Dermis microvascular lymphatic vessel endothelial cell (primary cell): ENCODE measurements at places on chromosomes 5 and 9. TPM values are rescaled to one million over a fixed set of nuclear protein-coding genes. Genes with fewer than 3 reads are reported as not detected.

GRCh38 chr5:79878721-79879336, 112.2 kb downstream of the MTX3 start:
- DNase-seq: no peak

DNA sequence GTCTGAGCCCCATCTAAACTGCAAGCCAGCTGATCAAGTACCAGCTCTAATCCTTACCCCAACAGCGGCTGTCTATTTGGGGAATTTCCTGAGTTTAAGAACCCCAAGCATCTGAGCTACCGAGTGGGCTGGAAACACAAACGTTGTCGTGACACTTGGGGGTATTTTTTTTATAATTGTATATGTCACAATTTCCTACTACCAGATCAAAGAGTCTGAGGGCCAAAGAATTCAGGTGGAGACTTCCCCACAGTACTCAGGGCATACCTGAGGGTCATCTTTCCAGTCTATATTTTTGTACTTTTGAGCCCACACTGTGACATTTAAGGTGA, 42.8 kb downstream of the PTTG1 start:
- DNase-seq: peak; percentile 26

DNA sequence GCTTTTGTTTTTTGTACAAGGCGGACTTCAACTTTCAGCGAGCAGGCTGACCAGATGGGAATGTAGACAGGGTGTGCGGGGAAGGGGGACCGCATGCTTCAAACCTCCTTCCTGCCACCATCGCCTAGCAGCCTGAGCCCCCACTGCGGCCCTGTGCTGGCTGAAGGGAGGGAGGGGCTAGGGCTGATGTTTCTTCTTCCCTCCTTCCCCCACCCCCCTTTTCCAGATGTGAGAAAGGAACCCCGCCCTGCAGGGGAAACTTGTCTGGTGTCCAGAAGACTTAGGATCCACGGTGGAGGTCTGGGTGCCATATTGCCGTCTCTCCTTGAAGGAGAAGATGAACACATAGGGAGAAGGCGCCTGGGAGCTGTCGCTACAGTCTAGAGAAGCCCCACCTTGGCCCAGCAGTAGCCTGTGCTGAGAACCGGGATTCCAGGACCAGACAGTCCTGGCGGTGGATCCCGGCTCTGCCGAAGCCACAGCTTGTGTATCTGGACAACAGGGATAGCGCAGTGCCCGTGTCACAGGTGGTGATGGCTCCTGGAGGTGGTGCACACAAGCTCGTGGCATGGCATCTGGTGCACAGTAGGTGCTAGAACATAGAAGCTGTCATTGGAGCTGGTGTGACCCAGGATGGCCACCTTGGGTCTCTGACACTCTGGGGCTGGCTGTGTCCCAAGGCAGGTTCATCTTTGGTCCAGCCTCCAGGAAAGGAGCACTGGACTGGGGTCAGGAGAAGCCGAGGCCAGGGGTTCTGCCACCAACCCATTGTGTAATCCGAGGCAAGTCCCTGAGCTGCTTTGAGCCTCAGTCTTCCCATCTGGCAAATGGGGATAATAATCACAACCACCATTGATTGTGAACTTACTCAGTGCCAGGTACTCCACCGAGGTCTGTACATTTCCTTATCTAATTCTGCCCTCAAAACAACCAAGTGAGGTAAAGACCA, 205.6 kb downstream of the C9orf50 start:
- DNase-seq: no peak

DNA sequence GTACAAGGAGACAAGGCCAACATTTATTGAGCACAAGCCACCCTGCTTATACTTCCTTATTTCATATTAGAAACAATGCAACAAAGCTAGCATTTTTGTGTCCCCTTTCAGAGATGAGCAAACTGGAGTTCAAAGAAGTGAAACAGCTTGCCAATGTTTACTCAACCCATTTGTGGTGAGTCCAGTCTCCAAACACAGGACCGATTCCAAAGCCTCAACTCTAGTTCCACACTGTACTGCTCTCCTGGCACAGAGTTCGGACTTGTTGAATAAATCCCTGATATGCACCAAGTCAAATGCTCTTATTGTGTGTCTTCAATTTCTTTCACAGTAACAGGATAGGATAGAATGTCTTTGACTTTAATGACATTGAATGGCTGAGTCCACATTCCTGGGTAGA, 604.8 kb upstream of the BRINP1 start:
- no peak for DNase-seq

GRCh38 chr9:112184946-112185345, 9.8 kb upstream of the SUSD1 start:
- DNase-seq: no peak

- DNase-seq: no peak
Measured at GRCh38 chr5:122267185-122267584, 44.9 kb upstream of the SNCAIP start.

DNA sequence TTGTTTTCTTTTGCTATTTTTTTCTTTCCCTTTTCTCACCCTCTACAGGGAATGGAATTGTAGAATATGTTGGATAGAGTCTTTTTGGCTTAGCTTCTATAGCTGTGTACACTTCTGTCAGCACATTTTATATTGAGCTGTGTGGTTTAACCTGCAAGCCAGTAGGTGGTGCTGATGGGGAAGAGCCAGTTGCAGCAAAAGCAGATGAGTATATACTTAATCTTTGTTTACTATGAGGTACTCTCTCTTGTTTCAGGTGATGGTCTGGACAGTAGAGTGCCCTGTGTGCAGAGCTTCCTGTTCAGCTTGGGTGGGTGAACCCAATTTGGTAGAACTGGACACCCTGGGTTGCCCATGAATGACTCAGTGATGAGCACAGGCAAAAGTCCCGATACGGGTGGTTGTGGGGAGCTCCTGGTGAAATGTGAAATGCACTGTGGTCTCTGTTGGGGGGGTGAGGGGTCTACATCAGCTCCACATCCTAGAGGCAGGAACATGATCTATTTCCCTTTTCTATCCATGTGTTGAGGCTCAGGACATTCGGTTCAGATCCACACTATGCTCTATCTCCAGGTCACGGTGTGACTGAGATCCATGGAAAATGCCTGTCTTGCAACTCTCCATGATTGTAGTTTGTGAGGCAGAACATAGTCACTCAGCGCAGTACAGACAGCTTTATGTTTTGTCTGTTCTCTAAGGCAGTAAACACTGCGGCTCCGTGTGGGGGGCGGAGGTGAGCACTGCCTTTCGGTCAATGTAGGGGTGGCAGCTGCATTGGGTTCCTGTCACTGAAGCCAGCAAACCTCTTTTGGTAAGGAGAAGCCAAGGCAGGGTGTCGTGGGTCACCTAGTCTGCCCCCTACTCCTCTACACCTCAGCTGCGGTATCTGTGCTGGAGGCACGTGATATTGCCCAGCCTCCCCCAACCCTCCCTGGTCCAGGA, 353.2 kb downstream of the PRR16 start:
- DNase-seq: peak; percentile 2

DNA sequence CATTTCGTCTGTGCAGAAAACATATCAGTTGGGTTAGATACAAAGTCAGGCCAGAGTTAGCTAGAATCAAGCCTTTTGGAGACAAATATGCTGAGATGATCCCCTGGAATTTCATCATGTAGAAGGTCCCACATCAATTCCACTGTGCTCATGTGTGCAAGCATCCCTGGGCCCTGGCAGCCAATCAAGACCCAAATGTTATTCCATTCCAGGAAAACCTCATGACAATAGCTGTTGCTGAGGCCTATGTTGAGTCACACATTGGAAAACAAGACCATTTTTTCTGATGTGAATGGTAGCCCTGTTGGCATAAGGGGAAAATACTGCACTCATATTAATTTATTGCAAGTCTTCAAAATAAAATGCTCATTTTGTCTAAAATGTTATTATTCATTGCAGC, 11.5 kb downstream of the SPOCK1 start:
- peak; percentile 82 for DNase-seq

DNA sequence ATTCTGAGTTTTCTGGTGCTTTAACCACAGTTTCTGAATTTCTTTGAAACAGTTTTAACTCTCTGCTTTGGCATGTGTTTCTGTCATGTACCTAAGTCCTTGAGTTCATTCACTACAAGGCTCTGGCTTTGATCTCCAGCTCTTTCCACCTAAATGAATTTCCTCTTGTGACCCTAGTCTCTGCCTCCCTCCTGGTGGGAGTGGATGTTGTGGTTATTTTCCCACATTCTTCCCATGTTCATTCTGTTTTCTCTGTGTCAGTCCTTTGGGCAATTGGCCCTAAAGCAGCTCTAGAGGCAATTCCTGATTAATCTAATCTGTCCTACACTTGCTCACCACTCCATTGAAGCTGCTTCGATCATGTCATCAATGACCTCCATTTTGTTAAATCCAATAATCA, 28.4 kb upstream of the DPYSL3 start:
- DNase-seq: no peak

DNA sequence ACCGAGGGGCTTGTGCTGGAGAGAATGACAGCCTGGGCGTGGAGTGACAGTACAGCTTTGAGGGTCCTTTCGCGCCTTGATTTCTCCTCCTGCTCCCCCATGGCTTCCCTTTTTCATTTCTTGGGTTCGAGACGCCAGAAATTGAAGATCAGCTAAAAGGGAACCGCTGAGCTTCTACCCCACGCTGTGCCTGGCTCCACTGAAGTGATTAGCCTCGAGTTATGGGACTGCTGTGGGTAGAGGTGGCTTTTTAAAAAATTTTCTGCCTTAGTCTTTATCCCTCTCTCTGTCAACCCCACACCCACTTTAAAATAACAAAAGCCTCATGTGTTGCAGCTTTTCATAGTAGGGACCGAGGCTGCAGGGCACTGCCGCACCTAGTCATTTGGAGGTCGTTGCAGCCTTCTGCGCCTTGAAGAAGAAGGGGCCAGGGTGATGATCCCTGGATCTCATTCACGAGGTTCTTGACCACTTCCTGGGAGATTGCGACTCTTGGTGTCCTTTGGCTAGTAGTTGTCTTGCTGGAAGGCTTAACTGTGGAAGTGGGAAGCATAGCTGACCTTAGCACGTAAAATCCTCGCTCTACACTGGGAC, 603 bp downstream of the PPIP5K2 start:
- DNase-seq: no peak

DNA sequence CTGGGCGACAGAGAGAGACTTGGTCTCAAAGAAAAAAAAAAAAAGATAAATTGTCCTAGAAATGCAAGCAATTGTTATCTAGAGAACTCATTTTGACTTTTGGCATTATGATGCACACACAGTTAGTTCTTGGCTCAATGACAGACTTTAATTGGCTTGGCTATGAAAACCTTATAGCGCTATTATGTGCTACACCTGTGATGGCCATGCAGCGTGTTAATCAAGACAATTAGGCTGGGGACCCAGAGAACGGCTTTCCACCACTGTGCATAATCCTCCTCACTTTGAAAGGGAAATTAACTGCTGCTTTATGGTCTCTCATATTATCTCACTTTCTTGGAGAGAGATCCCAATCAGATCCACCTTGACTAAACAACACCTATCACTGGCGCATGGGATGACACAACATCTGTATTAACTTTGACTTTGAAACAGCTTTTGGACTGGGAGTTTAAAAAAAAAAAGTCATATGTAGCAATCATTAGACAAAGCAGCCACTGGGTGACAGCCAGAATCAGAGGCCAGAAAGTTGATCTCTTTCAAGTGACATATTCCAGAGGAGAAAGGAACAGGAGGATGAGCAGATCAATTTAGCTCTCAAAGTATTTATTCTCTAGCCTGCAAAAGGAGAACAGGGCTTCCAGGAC, 132.5 kb downstream of the PPP2R2B start:
- DNase-seq: no peak

GRCh38 chr5:174644923-174645322, 79.5 kb upstream of the MSX2 start:
- no peak for DNase-seq

The GFI1B gene
- under 0.01 TPM in 1 of 2 replicates, not detected in the other for total RNA-seq

The INSL6 gene
- not detected in 2 replicates for total RNA-seq

The CDH18 gene
- under 0.01 TPM in 1 of 2 replicates, not detected in the other for total RNA-seq

The WNT8A gene
- total RNA-seq: not detected in 2 replicates

The NFIL3 gene
- 3.0 and 3.9 TPM in 2 replicates for total RNA-seq

The TTC23L gene
- total RNA-seq: 0.13 and 0.26 TPM in 2 replicates

The ADAMTS2 gene
- 0.38 TPM in 1 of 2 replicates, not detected in the other for total RNA-seq

The CD14 gene
- total RNA-seq: 1.9 and 10.7 TPM in 2 replicates

The IL17B gene
- not detected in 2 replicates for total RNA-seq

The SPINK6 gene
- total RNA-seq: not detected in 2 replicates
